NB4 (cell line): ENCODE measurements at places on chromosomes 12 and 14.

DNA sequence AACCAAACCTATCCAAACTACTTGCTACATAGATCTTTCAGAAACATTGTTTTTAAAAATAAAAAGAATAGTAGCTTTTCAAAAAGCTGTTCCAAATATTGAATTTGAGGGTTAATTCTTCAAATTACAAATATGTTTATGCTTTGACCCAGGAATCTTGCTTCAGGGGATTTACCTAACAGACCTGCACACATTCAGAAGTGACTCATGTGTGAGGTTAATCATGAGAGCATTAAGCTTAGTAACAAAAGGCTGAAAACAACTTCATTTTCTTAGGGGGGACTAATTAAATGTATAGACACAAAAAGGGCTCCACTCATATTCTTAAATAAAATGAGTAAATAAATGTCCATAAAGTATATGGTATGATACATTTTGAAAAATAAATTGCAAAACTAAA is 672.4 kb upstream of the FLRT2 start:
- no peak for DNase-seq

GRCh38 chr12:52448228-52448627 is 3.7 kb downstream of the KRT6B start:
- DNase-seq = no peak

- peak; percentile 80 for DNase-seq
Observed at GRCh38 chr12:3299929-3300832, 190.8 kb upstream of the PRMT8 start.

- no peak for DNase-seq
Observed at GRCh38 chr12:22163594-22163993, 117.6 kb downstream of the CMAS start.

- DNase-seq = no peak
Observed at GRCh38 chr14:76917745-76918255, 91.6 kb downstream of the LRRC74A start.

GRCh38 chr12:120402217-120402616 is 33.3 kb upstream of the MSI1 start:
- DNase-seq = no peak
